ENCODE measurements at places on chromosomes 6 and 20.
A peak's percentile ranks its signal among the peaks of the same experiment; 100 is the strongest.

DNA sequence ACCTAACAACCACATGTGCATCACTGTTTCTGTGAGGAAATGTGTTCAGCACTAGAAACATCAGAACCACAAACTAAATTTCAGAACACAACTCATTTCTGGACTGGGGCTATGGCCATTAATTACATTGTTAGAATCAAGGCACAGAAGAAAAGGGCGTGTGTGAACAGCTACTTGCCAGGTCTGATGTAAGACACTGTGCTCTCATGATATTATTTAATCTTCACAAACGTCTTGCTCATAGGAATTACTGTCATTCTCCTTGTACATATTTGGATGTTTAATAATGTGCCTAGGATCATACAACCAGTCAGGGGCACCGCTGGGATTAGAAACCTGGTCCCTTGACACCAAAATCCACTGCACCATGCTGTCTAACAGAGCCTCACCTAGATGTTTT, 14.8 kb downstream of the ADGRF1 start:
- DNase-seq: no peak

DNA sequence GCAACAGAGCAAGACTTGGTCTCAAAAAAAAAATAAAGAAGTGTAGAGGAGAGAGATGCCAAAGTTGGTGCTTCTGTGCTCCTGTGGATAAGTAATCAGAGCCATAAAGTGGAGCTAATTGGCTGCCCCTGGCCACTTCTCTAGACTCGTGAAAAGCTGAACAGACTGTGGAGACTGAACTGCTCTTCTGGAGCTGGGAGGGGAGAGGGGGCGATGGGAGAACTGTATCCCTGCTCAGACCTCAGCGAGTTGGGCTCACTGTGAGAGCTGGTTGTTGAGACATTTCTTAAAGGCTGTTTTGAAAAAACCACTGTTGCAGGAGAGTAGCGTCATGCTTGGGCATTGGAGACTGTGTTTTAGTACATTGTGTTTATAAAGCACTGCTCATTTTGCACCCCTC, 125.7 kb downstream of the TCP11 start:
- no peak for DNase-seq

- no peak for DNase-seq
Measured at GRCh38 chr20:8115436-8115835, 16.6 kb upstream of the PLCB1 start.

GRCh38 chr20:20946122-20946759, 159.9 kb downstream of the LINC00237 start:
- DNase-seq: no peak

- DNase-seq: peak; percentile 72
Measured at GRCh38 chr6:3732345-3733141, 19.0 kb downstream of the PXDC1 start.
